Bladder microvascular endothelial cell (primary cell): ENCODE measurements at places on chromosomes 2 and 18. TPM values are rescaled to one million over a fixed set of nuclear protein-coding genes. Genes with fewer than 3 reads are reported as not detected.

PROM2 gene
- 0.44 TPM in 1 of 2 replicates, not detected in the other for total RNA-seq

FEV gene
- not detected in 2 replicates for total RNA-seq

GYPC gene
- 71.7 and 275 TPM in 2 replicates for total RNA-seq

VIL1 gene
- total RNA-seq = 0.06 TPM in 1 of 2 replicates, not detected in the other

C2orf66 gene
- 0.06 TPM in 1 of 2 replicates, not detected in the other for total RNA-seq

ATG16L1 gene
- 23.8 and 47.1 TPM in 2 replicates for total RNA-seq

CLEC4F gene
- 0.13 and 0.16 TPM in 2 replicates for total RNA-seq

MAL gene
- total RNA-seq = not detected in 2 replicates

SIX3 gene
- not detected in 2 replicates for total RNA-seq

SERPINB11 gene
- total RNA-seq = not detected in 2 replicates

CAPN14 gene
- total RNA-seq = under 0.01 and 0.13 TPM in 2 replicates

AMER3 gene
- total RNA-seq = not detected in 2 replicates

LONRF2 gene
- total RNA-seq = under 0.01 TPM in 1 of 2 replicates, not detected in the other

TMEM200C gene
- not detected in 2 replicates for total RNA-seq

ACVR1 gene
- 8.1 and 26.6 TPM in 2 replicates for total RNA-seq

REG3G gene
- not detected in 2 replicates for total RNA-seq

IL1B gene
- 0.25 and 0.32 TPM in 2 replicates for total RNA-seq

REG1A gene
- not detected in 2 replicates for total RNA-seq

KCNIP3 gene
- under 0.01 and 0.06 TPM in 2 replicates for total RNA-seq

IL36B gene
- not detected in 2 replicates for total RNA-seq

RFTN2 gene
- total RNA-seq = 7.8 and 14.2 TPM in 2 replicates

SANBR gene
- total RNA-seq = 18.9 and 30.6 TPM in 2 replicates

SPP2 gene
- total RNA-seq = not detected in 2 replicates

RPL37A gene
- 2,118 and 2,859 TPM in 2 replicates for total RNA-seq

LINC00305 gene
- total RNA-seq = not detected in 2 replicates

DUSP19 gene
- total RNA-seq = 1.8 and 4.1 TPM in 2 replicates

NGEF gene
- 0.16 and 0.19 TPM in 2 replicates for total RNA-seq

PLGLB2 gene
- total RNA-seq = 0.65 and 2.4 TPM in 2 replicates

SOCS6 gene
- 15.7 and 26.9 TPM in 2 replicates for total RNA-seq

SERPINB5 gene
- total RNA-seq = under 0.01 TPM in 1 of 2 replicates, not detected in the other

CSRNP3 gene
- under 0.01 and 0.82 TPM in 2 replicates for total RNA-seq

RSAD2 gene
- 1.9 and 5.3 TPM in 2 replicates for total RNA-seq

EML6 gene
- 0.13 and 0.16 TPM in 2 replicates for total RNA-seq

ITPRIPL1 gene
- 4.7 and 11.0 TPM in 2 replicates for total RNA-seq

MCFD2 gene
- total RNA-seq = 75.8 and 177 TPM in 2 replicates

OBSL1 gene
- 13.9 and 33.5 TPM in 2 replicates for total RNA-seq

GALNT1 gene
- total RNA-seq = 169 and 285 TPM in 2 replicates

TUBB8B gene
- not detected in 2 replicates for total RNA-seq

MCEE gene
- total RNA-seq = 7.6 and 9.9 TPM in 2 replicates

RAB6C gene
- total RNA-seq = 0.06 TPM in 1 of 2 replicates, not detected in the other

APCDD1 gene
- total RNA-seq = not detected in 2 replicates

ZNF385B gene
- total RNA-seq = not detected in 2 replicates

ALK gene
- total RNA-seq = not detected in 2 replicates

CCDC74B gene
- 0.65 and 0.94 TPM in 2 replicates for total RNA-seq

VWA3B gene
- total RNA-seq = not detected in 2 replicates

NMUR1 gene
- total RNA-seq = not detected in 2 replicates

RIT2 gene
- not detected in 2 replicates for total RNA-seq

GPR55 gene
- not detected in 2 replicates for total RNA-seq

PSMD14 gene
- total RNA-seq = 62.3 and 98.2 TPM in 2 replicates

TTC27 gene
- total RNA-seq = 13.1 and 28.7 TPM in 2 replicates

DTNA gene
- 0.81 and 10.7 TPM in 2 replicates for total RNA-seq

CD28 gene
- total RNA-seq = under 0.01 TPM in 1 of 2 replicates, not detected in the other

KCNG2 gene
- 0.63 TPM in 1 of 2 replicates, not detected in the other for total RNA-seq

MAIP1 gene
- 15.4 and 16.8 TPM in 2 replicates for total RNA-seq

WDR35 gene
- total RNA-seq = 5.3 and 12.1 TPM in 2 replicates

MIB1 gene
- 31.2 and 84.3 TPM in 2 replicates for total RNA-seq
